Activated naive CD4-positive, alpha-beta T cell treated with anti-CD3 and anti-CD28 coated beads, Interleukin-2, amount 10 ng/mL, durations not matched to agents 5 hours and 36 hours (primary cell): ENCODE measurements at places on chromosomes 13 and 19. TPM values are rescaled to one million over a fixed set of nuclear protein-coding genes. Genes with fewer than 3 reads are reported as not detected.

Gene GRK1
- total RNA-seq = not detected

Gene SULT2A1
- not detected for total RNA-seq

Gene GPR18
- 17.0 TPM for total RNA-seq

Gene ZNF550
- total RNA-seq = 15.8 TPM

Gene CYP2A7
- total RNA-seq = not detected

Gene RDH8
- not detected for total RNA-seq

Gene PEG3
- total RNA-seq = not detected
